Putamen (tissue), 1 donor: ENCODE measurements at places on chromosomes 4 and X.

GRCh38 chrX:150616863-150617198 lies 48.4 kb downstream of the MTM1 start:
- DNase-seq, result no peak

- DNase-seq, result peak; percentile 87
Measured at GRCh38 chrX:38800981-38801845, at the start of gene MID1IP1. MID1IP1 (plus strand) TSS chrX:38801459; CDS start chrX:38804947, 3,488 bp downstream.

- DNase-seq, result no peak
Measured at GRCh38 chr4:147589586-147589985, 27.6 kb upstream of the TMEM184C start.

DNA sequence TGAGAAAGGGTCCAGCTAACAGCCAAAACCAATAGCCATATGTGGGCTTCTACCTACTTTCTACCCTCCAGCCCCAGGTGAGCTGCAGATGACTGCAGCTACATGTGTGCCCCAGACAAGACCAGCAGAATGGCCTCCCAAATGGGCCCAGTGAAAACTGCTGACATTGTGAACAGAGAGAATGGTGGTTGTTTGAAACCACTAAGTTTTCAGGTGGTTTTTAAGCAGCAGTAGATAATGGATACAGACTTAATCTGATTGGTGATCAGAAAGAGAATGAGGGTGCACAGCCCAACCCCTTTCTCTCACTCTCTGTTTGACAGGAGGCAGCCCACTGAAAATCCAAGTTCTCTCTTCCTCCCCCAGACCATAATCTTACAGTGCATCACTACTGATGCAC lies 42.5 kb upstream of the BBS12 start:
- DNase-seq, result no peak

DNA sequence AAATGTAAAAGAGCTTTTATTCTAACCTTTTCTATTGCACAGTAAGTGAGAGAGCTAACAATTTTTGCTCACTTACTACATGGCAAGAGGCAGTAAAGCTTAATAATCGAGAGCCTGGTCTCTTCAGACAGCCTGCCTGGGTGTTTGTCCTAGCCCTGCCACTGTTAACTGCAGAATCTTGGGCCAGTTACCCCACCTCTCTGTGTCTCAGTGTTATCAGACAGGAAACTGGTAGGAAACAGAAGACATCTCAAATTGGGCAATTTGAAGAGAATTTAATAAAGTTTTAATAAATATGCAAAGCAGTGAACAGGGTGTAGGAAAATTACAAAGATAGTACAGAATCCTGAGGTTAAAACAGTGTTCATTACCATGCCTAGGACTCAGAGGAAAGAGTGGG lies 13.4 kb downstream of the STAP1 start:
- no peak for DNase-seq

DNA sequence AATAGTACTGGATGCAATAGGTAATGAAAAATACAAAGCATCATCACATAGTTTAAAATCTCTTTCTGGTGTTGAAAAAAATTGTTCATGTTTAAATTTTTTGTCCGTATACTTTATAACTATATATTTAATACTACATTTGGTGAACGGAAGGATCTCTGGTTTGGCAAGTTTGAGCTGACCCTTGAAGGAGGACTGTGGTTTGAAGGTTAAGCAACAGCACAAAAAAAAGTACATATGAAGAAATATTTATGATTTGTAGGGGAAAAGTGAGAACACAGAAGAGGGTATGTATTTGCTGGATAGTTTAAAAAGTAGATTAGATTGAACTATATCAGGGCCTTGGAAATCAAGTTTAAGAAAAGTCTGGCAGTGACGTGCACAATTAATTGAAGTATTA lies 13.3 kb downstream of the SRP72 start:
- no peak for DNase-seq

- no peak for DNase-seq
Measured at GRCh38 chr4:87953826-87954225, 21.7 kb upstream of the SPP1 start.

GRCh38 chrX:65601530-65602220 lies 65.8 kb upstream of the MSN start:
- no peak for DNase-seq
